ENCODE measurements at places on chromosomes 2 and 18.

DNA sequence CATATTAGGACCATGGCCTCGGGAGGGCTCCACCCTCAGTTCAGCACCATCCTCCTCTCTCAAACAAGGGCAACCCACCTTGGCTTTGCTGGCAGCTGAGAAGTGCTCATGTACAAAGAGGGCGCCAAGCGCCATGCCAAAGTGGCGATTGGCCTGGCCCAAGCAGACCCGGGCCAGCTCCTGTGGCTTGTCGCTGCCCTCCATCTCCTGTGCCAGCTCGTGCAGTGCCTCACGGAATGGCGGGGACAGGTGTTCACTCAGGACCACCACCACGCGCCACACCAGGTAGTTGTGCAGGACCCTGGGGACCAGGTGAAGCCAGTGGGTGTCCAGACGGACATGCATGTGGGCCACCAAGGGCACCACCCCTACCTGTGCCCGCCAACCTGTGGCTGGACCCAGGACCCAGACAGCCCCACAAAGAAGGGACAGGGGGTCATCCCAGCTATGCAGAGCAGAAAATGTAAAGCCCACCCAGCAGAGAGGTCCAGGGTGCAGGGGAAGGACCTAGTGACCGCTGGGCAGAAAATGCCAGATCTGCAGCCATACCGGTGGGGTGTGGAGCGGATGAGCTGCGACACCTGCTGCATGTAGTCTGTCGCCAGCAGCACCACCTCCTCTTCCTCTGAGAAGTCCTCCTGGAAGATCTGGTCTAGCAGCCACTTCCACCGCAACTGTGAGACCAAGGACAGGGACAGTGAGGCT, 3.6 kb downstream of the ECEL1 start:
- no peak for DNase-seq

GRCh38 chr18:48679236-48679635, 140.4 kb downstream of the CTIF start:
- no peak for DNase-seq

DNA sequence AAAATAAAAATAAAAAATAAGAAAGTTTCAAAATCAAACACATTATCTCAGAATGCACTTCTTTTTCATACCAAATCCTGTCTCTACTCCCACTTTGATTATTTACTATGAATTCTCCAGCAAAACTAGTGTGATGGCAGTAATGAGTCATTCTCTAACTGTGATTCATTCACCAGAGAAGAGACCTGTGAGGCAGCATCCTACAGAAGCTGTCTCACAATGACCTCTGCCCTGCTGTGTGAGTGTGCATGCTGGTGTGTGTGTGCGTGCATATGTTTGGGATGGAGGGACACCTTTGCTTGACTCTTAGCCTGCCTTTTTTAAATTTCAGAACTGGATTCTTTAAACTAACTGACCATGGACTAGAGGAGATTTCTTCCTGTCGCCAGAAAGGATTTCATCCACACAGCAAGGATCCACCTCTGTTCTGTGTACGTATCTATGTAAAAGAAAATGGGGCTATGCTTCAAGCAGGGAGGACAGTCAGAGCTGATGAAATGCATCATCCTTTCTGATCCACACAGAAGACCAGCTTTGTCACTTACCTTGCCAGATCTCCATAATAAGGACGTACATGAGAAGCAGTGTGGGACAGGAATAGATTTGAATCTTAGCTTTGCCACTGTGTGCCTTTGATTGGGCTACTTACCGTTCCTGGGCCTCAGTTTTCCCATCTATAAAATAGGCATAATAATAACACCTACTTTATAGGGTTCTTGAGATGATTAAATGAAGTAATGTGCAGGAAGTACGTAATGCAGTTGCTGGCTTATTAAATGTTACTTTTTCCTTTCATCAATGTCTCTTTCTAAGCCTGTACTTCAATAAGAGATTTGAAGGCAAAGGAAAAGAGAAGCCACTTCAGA, 31.2 kb downstream of the STAMBP start:
- no peak for DNase-seq

GRCh38 chr2:96547731-96548171, 11.2 kb downstream of the ARID5A start:
- DNase-seq, result peak; percentile 52

- no peak for DNase-seq
Observed at GRCh38 chr18:70195852-70196434, 9.5 kb downstream of the RTTN start.

DNA sequence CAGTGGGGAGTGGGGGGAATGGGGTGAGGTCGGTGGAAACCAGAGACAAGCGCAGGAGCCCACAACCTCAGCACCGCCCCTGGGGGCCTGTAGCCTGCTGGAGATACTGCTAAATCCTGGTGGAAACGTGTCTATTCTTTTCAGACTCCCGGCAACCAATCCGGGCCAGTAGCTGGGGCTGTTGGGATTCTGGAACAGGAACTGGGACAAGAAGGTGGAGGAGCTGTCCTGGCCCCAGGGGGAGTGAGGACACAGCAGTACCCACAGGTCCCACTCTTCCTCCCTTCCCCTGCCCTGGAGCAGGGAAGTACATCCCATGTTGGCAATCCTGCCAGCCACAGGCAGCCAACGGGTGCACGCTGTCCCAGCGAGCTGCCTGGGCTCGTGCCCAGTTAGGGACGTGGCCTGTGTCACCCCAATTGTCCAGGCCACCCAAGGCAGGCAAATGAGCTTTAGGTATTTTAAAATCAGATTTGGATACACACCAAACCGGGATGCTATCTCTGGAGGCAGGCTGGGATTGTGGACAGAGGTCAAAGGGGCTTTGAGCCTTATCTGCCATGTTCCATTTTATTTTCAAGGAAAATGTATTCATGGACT, 51.8 kb downstream of the HS1BP3 start:
- DNase-seq, result no peak

DNA sequence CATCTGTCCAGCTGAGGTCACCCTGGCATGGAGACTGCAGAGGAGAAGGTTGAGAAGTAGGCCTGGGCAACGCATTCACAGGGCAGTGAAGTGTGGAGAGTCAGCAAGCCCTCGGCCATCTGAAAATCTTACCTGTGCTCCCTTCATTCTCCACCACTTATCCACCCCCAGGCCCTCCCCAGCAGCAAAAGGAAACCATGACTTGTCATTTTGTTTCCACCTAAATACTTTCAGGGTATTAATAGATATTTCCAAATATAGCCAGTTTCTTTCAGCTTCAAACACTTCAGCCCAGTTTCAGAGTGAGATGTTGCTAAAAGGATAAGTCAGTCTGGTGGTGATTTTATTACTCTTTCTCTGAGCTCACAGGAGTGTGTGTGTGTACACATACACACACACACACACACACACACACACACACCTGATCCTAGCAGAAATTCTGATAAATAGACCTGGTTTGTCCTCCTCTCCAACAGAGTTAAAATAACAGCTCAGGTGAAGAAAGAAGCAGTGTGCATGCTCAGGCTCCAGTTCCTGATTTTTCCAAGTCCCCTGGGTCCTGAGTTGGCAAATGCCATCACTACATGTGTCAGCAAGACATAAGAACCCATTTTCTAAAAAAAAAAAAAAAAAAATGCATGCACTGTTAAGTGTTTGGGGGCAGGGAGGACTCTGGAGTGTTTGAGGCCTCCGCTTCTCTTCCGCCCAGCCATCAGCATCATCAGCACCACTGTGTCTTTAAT, 82.8 kb downstream of the LOXHD1 start:
- no peak for DNase-seq

- DNase-seq, result no peak
Observed at GRCh38 chr2:234814374-234814773, 137.4 kb upstream of the SH3BP4 start.

DNA sequence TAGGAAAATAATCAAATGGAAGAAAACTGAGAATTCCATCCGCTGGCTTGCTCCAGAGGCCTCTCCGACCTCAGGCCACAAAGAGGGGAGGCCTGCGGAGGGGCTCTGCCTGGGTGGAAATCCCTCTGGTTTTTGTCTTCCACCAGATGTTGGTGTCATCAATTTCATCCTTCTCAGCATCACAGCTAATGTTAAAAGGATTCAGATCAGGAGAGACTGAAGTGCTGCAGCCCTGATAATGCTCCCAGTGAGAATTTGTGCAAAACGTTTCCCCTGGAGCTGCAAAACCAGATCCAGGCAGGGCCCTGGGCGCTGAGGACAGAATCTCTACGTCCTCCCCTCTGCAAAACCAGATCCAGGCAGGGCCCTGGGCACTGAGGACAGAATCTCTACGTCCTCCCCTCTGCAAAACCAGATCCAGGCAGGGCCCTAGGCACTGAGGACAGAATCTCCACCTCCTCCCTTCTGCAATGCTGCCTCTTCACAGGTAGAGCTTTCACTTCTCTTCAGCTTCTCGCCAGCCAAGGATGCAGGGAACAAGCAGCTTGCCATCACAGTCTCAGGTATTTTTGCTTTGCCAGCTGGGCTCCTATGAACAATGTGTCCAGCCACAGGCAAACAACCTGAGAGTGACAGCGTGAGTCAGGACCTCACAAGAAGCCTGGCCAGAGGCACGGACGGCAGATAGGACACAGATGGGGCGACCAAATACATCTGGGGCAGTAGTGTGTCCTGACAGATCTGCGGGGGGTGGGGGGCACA, 81.2 kb downstream of the TMEM18 start:
- no peak for DNase-seq

DNA sequence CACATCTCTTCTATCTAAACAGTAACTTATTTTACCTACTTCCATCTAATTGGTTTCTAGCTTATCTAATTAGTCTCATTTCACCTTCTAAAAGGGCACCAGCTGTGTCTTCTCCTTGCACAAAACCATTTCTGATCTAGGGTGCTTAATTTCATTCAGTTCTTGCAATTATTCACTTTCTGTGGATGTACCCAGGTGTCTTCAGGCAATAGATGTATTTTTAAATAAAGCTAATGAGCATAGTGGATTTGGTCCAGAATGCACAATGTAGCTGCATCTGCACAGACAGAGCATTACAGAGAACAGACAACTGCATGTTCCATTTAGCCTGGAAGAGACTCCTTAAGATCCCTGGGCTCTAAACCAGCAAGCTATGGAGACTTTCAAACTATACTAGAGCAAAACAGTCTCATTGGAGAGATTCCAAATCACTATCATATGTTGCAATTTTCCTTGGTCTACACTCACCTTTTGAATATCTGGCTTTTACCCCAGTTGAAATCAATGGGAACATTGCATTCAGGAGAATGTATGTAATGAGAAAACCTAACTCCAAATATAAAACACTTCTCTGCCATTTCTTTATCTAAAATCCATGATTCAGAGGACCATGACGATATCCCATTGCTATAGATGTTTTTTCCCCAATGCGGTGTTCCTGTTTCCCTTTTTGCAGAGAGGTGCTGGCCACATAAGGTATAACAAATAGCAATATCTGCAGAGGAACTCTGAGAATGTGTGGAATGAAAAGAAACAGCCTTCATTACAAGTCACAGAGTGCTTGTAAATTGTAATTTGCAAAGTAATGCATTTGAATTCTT, 3.5 kb upstream of the RFX8 start:
- no peak for DNase-seq

DNA sequence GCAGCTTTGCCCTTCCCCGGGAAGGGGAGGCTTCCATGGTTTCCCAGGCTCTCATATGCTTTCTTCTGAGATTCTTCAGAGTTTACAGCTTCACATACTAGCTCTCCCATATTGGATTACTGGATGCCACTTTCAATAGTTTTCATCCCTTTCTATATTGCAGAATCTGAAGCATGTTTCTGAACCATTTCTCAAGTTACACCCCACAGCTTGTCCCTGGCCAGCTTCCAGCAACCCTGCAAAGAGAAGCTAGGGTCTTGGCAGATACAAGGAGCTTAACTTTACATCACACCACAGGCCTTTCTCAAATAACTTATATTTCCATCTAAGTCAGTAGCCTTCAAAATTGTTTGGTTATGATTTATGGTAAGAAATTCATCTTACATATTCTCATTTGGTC, 39.6 kb downstream of the LHCGR start:
- DNase-seq, result no peak

Data from H1 (cell line).